ENCODE measurements at places on chromosomes 13 and 19.

DNA sequence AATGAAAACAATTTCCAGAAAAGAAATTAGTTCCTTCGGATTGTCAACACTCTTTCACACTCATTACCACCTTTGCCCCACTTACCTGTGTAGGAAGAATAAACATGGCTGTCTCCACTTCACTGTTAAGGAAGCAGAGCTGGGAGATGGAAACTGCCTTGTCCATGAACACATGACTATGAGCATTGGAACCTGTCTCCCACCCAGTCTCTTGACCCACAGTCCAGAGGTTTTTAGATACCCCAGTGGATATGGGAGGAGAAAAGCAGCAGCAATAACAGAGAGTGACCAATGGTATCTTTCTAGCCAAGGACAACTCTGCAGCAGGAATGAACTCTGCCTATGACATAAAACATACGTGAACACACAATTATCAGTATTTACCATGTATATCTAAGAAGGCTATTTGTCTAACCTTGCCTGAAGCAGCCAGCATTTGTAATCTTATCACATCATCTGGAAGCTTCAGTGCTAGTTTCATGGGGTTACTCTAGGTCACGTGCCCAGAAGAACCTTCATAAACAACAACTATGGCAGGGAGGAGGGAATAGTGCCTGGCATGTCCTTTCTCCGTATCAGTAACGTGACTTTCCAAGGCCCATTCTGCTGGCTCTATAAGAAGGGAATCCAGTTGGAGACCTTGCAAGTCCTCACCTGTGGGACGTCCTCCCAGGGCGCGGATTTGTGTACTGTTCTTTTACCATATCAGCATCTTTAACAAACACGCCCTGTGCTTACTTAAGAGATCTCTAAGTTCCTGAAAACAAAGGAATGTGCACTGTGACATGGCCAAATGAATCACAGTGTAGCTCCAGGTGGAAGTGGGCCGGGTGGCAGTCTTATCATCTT lies 221.8 kb upstream of the UBL3 start:
- peaks cover 3% of the 10 kb centered on the region for H3K4me1 ChIP-seq
- no peak for DNase-seq
- no peaks in the 10 kb centered on the region for H3K36me3 ChIP-seq
- H3K4me3 ChIP-seq = no peak overlapping the region
- no peaks in the 10 kb centered on the region for H3K27me3 ChIP-seq

DNA sequence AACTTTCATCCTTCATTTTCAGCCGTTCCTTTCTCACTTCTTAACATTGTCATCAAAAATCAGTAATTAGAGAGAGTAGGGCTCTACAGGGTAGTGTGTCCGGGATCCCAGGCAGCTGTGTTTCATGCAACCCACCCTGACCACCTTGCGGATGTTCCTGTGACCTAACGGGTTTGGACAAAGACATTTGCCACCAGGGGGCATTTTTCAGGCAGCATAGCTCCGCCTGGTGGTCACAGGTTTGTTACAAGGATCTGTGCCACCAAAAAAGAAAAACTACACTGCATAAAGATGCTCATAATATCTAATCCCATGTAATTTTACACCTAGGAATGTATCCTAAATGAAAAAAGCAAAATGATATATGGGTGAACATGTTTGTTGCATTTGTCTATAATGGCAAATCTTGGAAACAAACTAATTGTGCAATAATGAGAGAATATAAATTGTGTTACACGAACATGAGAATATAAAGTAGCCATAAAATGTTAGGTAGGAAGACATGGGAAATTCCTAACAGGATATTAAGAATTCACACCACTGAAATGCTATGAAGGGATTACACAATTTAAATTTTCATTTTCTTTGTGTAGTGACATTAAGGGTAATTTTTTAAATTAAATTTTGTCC lies 123.0 kb downstream of the SLC7A1 start:
- H3K27ac ChIP-seq = no peak overlapping the region
- no peaks in the 10 kb centered on the region for H3K4me1 ChIP-seq
- peak; percentile 84 for DNase-seq
- no peaks in the 10 kb centered on the region for H3K36me3 ChIP-seq
- no peak overlapping the region for H3K4me3 ChIP-seq
- no peaks in the 10 kb centered on the region for H3K27me3 ChIP-seq

GRCh38 chr13:81406639-81407292 lies 1065.8 kb upstream of the SPRY2 start:
- DNase-seq = no peak
- no peaks in the 10 kb centered on the region for H3K27me3 ChIP-seq
- H3K27ac ChIP-seq = no peak overlapping the region

DNA sequence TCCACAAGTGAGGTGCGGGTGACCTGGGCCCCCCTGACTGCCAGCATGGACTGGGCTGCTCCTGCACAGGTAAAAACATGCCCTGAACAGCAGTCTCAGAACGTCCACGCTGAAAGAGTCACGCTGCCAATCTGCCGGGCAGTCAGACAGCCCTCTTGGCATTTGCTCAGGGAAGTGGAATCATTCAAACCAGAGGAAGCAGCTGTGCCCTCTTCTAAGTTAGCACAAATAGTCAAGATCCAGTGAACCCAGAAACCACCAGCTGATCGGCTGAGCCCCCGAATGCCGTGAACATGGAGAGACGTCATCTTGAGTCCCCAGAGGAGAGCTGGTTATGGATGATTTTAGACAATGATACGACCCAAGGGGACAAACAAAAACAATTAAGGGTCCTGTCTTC lies 34.4 kb downstream of the KLF2 start:
- DNase-seq = no peak
- H3K27ac ChIP-seq = no peak overlapping the region
- no peaks in the 10 kb centered on the region for H3K27me3 ChIP-seq
- H3K36me3 ChIP-seq = no peaks in the 10 kb centered on the region
- no peak overlapping the region for H3K4me3 ChIP-seq
- H3K4me1 ChIP-seq = no peaks in the 10 kb centered on the region

GRCh38 chr13:99982036-99982730 lies 599 bp downstream of the ZIC2 start:
- H3K4me3 ChIP-seq = peak overlapping the region; percentile 76
- H3K27ac ChIP-seq = peak overlapping the region; percentile 99
- H3K27me3 ChIP-seq = peaks cover 17% of the 10 kb centered on the region

DNA sequence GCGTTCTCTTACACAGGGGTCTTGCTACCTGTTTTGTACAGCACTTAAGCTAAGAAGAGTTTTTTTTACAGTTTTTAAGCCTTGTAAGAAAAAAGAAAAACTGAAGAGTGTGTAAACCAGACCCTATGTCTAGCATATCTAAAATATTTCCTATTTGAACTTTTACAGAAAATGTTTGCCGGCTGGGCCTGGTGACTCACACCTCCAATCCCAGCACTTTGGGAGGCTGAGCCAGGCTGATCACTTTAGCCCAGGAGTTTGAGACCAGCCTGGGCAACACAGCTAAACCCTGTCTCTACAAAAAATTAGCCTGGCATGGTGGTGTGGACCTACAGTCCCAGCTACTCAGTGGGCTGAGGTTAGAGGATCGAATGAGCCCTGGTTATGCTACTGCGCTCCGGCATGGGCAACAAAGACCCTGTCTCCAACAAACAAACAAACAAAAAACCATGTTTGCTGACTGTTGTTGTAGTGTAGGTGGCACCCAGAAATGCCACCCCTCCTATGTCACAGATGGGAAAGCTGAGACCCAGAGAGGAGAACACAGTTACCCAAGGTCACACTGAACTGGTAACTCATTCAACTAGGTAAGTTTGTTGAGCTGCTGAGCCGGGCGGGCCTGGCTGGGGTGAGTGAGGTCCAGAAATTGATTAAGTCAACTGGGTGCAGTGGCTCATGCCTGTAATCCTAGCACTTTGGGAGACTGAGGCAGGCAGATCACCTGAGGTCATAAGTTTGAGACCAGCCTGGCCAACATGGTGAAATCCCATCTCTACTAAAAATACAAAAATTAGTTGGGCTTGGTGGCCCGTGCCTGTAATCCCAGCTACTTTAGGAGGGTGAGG lies 1.9 kb upstream of the VASP start:
- no peak overlapping the region for H3K4me3 ChIP-seq
- no peak for DNase-seq
- no peaks in the 10 kb centered on the region for H3K36me3 ChIP-seq
- no peak overlapping the region for H3K27ac ChIP-seq

GRCh38 chr13:99406799-99407201 lies 94.5 kb upstream of the TM9SF2 start:
- H3K27me3 ChIP-seq = no peaks in the 10 kb centered on the region
- no peak overlapping the region for H3K27ac ChIP-seq
- no peaks in the 10 kb centered on the region for H3K36me3 ChIP-seq
- H3K4me1 ChIP-seq = no peaks in the 10 kb centered on the region
- no peak for DNase-seq

DNA sequence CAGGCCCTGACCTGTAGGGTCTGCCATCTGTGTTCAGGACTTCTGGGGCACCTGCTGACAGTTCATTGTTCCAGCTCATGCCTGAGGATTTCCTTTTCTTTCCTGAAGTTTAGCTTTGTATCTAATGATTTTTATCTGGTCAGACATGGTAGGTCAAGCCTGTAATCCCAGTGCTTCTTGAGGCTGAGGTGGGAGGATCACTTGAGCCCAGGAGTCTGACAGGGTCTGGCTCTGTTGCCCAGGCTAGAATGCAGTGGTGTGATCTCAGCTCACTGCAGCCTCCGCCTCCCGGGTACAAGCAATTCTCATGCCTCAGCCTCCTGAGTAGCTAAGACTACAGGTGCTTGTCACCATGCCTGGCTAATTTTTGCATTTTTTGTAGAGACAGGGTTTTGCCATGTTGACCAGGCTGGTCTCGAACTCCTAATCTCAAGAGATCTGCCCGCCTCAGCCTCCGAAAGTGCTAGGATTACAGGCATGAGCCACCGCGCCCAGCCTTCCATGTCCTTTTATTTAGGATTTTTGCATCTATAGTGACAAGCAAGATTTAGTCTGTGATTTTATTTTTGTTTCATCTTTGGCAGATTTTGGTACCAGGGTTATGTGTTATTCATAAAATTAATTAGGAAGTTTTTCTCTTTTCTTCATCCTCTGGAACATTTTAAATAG lies 33.2 kb downstream of the CHST8 start:
- no peak for DNase-seq
- H3K36me3 ChIP-seq = no peaks in the 10 kb centered on the region
- no peaks in the 10 kb centered on the region for H3K4me1 ChIP-seq

GRCh38 chr19:32202244-32202643 lies 143.2 kb upstream of the ZNF507 start:
- DNase-seq = no peak
- no peak overlapping the region for H3K4me3 ChIP-seq
- no peaks in the 10 kb centered on the region for H3K36me3 ChIP-seq

DNA sequence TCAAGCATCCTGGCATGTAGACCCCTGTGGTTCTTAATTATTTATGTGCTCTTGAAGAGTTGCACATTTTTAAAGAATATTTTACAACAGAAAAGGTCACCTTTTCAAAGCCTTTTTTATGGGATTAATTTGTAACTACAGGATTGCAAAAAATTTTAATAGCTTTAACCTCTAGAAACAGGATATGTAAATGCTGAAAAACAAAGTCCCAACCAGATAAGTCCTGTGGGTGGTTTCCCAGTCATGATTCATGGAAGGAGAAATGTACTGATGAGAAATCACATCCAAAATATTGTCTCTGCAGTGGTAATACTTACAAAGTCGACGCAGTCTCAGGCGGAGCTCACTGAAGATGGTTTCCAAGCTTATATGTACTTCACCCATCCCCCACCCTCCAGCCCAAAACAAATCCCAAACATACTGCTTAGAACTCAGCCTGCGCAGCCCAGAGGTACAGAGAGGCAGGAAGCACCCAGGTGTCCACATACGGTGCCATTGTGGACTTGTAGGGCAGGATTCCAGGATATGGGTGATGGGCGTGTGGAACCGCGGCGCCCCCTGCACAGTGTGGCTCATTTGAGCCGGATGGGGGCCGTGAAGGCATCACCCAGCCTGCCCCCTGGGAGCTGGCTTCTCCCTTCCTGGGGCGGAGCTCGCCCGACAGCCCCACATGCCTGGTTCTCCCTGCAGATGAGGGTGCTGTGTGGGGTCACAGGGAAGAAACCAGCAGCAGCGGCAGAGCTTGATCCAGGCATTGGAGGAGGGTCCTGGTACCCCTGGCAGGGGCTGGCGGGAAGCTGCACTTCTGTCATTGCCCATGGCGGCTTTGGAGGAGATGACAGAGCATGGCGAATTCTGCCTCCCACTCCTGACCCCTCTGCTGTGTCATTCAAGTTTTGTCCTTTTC lies 101.2 kb downstream of the ATP11A start:
- no peaks in the 10 kb centered on the region for H3K4me1 ChIP-seq
- H3K27ac ChIP-seq = no peak overlapping the region

- H3K4me3 ChIP-seq = no peak overlapping the region
- H3K27me3 ChIP-seq = no peaks in the 10 kb centered on the region
- no peak for DNase-seq
- H3K4me1 ChIP-seq = peaks cover 10% of the 10 kb centered on the region
- H3K27ac ChIP-seq = no peak overlapping the region
Observed at GRCh38 chr19:4345342-4346019, 2.1 kb downstream of the MPND start.

- H3K4me1 ChIP-seq = no peaks in the 10 kb centered on the region
- no peaks in the 10 kb centered on the region for H3K27me3 ChIP-seq
- H3K36me3 ChIP-seq = no peaks in the 10 kb centered on the region
- H3K27ac ChIP-seq = no peak overlapping the region
- no peak for DNase-seq
- no peak overlapping the region for H3K4me3 ChIP-seq
Observed at GRCh38 chr19:44702551-44703176, 3.7 kb downstream of the CEACAM16 start.

DNA sequence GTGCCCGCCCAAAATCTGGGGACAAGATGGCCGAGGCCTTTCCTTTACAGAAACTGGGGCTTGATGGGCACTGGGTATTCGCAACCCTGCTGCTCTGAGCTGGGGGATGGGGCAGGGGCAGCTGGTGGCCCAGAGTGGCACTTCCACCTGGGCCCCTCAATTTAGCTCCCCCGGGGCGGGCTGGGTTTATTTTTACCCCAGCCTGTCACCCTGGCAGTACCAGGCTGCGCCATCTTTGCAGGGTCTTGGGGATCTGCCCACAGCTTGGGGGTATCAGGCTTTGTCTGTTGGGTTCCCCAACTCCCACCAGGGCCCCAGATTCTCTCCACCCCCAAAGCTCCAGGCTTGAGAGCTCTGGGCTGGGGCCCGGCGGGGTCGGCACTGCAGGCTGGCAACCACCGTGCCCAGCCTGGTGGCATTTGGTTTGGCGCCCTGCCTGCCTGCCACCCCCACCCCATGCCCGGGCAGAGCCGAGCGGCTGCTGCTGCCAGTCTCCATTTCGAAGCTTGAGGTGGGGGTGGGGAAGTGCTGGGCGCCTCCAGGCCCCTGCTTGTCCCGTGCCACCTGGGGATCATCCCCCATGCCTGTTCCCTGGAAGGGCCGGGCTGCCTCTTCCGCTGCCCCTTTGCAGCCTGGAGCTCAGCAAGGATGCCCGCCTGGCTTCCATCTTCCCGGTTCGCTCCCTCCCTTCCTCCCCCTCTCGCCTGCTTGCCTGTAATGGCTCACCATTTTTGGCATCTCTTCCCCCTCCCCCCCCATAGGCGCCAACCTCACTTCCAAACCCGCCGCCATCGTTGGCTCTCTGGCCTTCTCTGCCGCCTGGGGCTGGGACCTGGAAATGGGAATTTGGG lies 11.4 kb downstream of the NFIX start:
- no peak for DNase-seq
- no peaks in the 10 kb centered on the region for H3K36me3 ChIP-seq
- H3K27me3 ChIP-seq = peaks cover 100% of the 10 kb centered on the region
- no peak overlapping the region for H3K27ac ChIP-seq
- no peak overlapping the region for H3K4me3 ChIP-seq
